ENCODE measurements at places on chromosomes 3 and 15.

DNA sequence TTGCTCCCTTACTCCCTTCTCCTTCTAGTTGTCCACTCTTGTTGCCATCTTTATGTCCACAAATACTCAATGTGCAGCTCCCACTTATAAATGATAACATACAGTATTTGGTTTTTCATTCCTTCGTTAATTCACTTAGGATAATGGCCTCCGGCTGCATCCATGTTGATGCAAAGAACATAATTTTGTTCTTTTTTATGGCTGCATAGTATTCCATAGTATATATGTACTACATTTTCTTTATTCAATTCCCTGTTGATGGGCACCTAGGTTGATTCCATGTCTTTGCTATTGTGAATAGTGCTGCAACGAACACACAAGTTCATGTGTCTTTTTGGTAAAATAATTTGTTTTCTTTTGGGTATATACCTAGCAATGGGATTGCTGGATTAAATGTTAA lies 21.3 kb upstream of the P3H2 start:
- no peak for DNase-seq

DNA sequence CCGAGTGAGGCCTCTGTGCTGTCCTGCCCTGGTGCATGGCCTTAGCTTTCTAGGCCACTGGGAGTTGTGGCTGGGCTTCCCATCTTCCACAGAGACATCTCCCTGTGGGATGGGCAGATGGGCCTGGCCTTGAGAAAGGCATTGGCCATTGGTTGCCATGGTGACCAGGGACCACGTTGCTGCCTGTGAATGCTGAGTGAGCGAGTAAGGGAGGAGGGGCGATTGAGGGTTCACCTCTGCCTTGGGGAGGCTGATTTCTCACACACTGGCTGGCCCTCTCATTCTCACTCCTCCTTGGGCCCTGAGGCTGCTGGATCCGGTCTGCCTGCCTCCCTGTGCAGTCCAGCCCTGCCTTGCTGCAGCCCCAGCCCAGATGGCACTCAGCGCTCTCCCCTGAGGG lies 26.4 kb upstream of the DOCK3 start:
- DNase-seq: no peak

DNA sequence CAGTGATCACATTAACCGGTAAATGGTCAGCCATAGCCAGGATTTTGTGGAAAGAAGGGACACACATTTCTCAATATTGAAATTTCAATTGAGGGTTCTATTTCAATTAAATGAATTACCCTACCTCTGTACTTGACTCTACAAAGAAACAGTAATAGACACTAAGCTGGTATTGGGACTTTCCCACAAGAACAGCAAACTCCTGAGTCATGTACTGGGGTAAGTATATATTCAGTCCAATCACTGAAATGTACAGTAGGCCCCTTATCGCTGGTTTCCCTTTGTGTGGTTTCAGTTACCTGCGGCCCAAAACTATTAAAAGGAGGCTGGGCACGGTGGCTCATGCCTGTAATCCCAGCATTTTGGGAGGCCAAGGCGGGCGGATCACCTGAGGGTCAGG lies 17.6 kb downstream of the ASB14 start:
- DNase-seq: no peak

DNA sequence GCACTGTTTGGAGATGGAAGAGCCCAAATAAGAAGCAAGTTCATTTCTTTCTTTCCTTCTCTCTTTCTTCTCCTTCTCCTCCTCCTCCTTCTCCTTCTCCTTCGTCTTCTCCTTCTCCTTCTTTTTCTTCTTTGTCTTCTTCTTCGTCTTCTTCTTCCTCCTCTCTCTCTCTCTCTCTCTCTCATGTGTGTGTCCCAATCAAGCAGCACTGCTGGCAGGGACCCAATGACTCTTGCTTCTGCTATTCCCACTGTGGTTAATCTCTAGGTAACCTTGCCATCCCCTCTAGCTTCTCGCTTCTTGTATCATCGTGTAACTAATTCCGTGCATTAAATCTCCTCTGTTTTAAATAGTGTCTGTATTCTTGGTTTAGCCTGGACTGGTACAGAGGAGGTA lies 26.1 kb upstream of the ZNF280D start:
- DNase-seq: no peak

GRCh38 chr3:131109156-131109555 lies 82.5 kb downstream of the NEK11 start:
- no peak for DNase-seq

DNA sequence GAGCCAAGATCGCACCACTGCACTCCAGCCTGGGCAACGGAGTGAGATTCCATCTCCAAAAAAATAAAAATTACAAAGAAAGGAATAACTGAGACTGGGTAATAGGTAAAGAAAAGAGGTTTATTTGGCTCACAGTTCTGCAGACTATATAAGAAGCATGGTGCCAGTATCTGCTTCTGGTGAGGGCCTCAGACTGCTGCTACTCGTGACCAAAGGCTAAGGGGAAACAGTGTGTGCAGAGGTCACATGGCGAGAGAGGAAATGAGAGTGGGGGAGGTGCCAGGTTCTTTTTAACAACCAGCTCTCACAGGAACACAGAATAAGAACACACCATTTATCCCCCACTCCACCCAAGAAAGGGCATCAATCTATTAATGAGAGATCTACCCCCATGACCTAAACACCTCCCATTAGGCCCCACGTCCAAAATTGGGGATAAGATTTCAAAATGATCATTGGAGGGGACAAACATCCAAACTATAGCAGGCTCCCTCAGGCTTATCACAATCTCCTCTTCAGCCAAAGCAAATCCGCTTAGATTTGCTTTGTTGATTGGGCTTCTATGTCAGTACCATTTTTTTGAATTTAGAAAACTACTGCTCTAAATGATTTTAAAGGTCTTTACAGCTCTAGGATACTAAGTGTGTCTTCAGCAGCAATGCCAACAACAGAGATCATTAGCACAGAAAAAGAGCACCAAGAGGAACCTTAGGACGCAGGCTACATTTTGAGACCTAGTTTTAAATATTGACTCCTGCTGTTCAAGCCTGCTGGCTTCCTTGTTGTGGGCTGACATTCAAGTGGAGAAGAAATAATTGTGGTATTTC lies 84.2 kb upstream of the TBL1XR1 start:
- DNase-seq: no peak

- DNase-seq: no peak
Observed at GRCh38 chr3:12750223-12750622, 8.8 kb downstream of the TMEM40 start.
